A172 (cell line): ENCODE measurements at places on chromosomes 2 and 18. TPM values are rescaled to one million over a fixed set of nuclear protein-coding genes. Genes with fewer than 3 reads are reported as not detected.

DNA sequence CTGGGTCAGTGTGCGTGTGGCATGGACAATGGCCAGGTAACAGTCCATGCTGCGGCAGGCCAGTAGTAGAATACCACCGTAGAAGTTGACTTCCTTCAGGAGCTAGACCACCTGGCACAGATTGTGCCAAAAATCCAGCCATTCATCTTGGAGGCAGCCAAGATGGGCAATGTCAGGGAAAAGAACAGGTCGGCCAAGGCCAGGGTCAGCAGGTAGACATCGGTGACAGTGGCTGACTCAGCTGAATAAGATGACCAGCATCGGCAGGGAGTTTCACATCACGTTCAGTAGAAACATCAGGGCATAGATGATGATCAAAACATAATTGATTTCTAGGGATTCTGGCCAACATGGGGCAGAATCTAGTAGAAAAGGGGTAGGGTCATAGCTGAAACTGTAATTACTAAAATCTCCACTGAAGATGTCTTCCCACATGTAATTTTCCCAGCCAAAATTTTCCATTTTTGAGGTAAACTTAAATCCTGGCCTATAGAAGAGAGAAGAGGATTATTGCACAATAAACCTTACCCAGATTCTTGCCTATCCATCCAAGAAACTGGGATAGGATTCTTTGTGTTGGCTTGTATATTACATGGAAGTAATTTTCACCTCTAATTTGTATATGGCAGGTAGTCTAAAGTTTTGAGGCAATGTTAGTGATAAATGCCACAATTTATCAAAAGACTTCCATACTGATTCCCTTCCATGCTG is 7.9 kb upstream of the RUFY4 start:
- no peak for DNase-seq

DNA sequence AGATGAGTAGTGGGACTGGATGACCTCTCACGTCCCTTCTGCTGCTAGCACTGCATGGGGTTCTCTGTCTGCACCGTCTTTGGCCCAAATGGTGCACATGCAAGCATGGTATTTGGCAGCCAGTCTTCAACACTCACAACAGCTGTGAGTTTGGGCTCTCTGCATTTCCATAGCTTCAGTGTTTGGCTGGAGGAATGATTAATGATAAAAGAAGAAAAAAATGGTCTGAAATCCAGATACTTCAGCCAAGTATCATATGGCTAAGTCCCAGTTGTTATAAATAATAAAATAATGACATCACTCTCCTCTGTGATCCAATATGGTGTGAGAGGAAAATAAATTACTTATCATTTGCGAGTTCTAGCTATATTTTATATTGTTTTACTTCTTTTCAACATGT is 173.3 kb downstream of the DCDC2C start:
- DNase-seq: no peak

DNA sequence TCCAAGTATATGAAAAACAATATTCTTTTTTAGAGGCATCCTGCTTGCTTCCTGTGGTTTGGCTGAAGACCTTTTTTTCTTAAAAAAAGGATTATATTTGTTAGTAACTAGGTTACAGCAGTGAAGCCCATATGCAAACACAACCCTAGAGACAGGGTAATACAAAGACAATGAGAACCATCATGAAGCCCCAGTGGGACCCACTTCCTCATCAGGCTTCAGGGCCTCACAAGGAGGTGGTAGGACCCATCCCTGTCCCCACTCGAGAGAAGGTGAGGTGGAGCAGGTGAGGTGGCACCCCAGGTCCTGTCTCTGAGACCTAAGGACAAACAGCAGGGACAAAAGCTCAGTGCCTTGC is 80.3 kb downstream of the EDAR start:
- DNase-seq: no peak

DNA sequence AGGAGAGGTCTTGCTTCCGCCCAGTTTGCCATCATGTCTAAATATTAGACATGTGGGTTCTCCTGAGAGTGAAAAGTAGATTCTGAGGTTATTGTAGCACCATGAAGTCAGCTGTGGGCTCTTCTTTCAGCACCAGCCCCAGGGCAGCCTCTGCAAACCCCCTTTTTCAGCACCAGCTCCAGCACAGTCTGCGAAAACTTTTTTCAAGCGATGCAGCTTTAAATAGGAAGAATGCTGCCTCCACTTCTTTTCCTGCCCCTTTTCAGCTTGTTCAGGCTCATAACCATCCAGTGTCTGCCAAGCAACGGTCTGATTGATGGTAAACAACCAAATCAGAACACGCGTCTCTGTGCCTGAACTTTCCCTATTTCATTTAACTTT is at the start of gene COL5A2:
Gene COL5A2 (minus strand): TSS at position 192 of the 381 bp plus-strand sequence. CDS start 157 bp downstream, at position 35.
- DNase-seq: peak; percentile 93

- no peak for DNase-seq
Observed at GRCh38 chr18:44464398-44465180, 216.1 kb upstream of the SETBP1 start.

The CABYR gene
- 16.3 and 24.6 TPM in 2 replicates for total RNA-seq

The GTF2A1L gene
- total RNA-seq: 0.62 TPM in 1 of 2 replicates, not detected in the other

The SP110 gene
- total RNA-seq: 18.9 and 22.6 TPM in 2 replicates
